ENCODE measurements at places on chromosomes 1 and 21.

DNA sequence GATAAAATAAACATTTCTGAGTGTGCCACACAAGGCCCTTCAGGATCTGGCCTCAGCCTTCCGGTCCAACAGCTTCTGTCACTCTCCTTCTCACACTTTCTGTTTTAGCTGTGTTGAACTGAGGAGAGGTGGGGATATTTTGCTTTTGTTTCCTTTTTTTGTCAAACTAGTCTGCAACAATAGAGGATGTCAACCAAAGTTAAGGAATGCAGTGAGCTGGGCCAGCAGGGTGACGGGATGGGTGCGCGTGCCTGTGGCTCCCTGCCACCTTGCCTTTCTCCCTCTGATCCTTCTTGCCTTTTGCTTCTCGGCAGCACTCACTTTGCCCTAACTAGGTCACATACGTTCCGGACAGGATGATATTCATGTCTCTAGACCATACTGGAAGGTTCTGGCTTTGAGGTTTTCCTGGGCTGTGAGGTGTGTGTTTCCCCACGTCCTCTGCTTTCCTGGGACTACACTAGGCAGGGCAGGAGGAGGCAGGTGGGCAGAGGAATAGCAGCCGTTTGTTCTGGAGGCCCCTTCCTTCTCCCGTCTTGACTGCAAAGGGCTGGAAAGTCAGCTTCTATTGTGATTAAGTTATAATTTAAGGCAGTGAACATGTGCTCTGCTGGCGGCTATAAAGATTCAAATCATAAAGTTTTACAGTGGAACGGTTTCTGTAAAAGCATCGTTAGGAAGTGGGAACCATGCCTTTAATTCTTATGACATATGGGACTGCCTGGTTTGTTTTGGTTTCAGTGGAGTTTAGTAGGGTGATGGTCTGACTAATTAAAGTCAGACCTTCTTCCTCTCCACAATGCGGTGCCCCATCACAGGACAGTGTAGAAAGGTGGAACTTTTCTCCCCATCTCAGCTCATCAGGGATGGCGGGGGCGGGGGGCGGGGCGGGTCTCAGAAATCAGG, 67.8 kb downstream of the RNF220 start:
- no peak for DNase-seq

DNA sequence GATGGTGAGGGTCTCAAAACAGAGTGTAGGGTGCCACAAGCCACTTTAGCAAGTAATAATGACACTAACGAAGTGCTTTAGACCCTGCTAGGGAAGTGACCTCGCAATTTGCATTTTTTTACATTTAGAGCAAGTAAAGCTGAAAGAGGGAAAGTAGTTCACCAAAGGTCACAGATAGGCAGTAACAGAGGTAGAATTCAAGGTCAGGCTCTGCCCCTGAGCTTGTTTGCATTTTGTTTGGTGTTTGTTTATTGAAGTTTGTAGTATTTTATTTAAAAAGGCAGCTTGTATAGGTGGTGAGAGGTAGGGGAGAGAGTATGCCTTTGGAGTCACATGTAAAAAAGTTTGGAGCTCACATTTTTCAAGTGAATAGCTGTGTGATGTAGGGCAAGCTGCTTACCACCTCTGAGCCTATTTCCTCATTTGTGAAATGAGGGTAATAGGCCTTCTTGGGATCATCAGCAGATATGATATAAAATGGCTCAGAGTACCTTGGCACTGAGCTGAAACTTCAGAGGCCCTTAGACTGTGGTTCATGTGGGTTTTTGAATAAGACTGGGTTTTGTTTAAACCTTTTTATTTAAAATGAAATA, 142.5 kb downstream of the TRABD2B start:
- no peak for DNase-seq

DNA sequence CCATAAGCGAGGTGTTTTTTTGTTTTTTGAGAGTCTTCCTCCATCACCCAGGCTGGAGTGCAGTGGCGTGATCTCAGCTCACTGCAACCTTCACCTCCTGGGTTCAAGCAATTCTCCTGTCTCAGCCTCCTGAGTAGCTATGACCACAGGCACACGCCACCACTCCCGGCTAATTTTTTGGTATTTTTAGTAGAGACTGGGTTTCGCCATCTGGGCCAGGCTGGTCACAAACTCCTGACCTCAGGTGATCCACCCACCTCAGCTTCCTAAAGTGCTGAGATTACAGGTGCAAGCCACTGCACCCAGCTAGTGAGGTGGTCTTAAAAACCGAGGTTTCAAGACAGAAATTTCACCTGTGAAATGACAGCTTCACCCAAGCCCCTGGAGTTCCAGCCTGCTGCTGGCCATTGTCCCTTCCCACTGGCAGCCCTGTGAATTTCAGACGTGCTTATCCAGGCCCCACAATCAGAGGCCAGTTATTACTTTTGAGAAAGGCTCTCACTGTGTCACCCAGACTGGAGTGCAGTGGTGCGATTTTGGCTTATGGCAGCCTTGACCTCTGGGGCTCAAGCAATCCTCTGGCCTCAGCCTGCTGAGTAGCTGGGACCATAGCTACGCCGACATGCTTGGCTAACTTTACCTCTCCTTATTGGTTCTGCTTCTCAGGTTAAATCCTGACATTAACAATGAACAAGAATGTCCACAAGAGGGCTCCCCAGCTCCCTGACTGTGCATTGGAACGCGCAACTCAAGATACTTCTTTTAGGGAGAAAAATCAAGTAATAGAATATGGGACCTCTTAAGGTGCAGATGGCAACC, 19.4 kb downstream of the ENO1 start:
- peak; percentile 57 for DNase-seq

- DNase-seq, result no peak
Observed at GRCh38 chr1:97160818-97161217, 439.2 kb downstream of the PTBP2 start.

GRCh38 chr1:70442490-70442889, 31.4 kb downstream of the CTH start:
- DNase-seq, result no peak

GRCh38 chr1:207603777-207604176, 41.2 kb upstream of the CR1L start:
- DNase-seq, result no peak

GRCh38 chr1:100304921-100305320, 38.9 kb downstream of the RTCA start:
- DNase-seq, result no peak

DNA sequence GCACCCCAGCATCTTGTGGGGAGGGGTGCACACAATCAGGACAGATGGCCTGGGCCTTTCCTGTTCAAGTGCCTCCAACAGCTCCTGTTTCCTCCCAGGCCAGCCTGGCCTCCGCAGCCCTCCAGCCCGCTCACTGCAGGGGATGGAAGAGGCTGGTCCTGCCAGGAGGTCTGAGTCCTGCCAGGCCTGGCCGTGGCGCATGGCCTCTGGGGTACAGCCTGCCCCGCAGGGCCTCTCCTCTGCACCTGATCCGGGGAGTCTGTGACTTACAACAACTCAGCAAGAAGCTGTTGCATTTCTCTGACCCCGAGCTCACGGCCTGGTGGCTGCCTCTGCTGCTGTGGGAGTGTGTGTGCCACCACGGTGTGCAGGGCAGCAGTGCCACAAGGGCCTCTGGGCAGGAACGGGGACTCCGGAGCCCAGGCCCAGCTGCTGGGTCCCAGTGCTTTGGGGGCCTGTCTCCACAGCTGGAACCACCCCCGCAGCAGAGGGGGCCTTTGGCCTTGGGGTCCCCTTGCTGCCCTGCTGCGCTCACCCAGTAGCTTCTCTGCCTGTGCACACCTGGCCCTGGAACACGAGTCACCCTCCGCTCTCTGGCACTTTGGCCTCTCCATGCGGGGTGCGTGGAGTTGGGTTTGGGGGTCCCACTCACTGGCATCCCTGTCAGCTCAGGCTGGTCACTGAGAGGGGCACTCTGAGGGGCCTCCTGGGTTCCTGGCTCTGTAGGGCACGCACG, 17.4 kb upstream of the LRRC3 start:
- DNase-seq, result no peak

- no peak for DNase-seq
Observed at GRCh38 chr1:35936838-35937237, 5.9 kb downstream of the AGO3 start.

GRCh38 chr1:24915816-24916602, 14.1 kb downstream of the RUNX3 start:
- DNase-seq, result no peak
